ENCODE measurements at places on chromosomes 6 and 20.

GRCh38 chr20:10922941-10923340 is 249.1 kb upstream of the JAG1 start:
- DNase-seq = no peak

DNA sequence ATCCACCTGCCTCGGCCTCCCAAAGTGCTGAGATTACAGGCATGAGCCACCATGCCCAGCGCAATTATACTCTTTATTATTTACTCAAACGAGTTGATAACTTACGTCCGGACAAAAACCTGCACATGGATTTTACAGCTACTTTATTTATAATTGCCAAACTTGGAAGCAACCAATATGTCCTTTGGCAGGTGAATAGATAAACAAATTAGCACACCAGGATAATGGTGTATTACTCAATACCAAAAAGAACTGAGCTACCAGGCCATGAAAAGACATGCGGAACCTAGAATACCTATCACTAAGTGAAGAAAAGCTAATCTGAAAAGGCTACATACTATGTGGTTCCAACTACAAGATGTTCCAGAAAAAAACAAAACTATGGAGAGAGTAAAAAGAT is 168.1 kb downstream of the ASCC3 start:
- no peak for DNase-seq

DNA sequence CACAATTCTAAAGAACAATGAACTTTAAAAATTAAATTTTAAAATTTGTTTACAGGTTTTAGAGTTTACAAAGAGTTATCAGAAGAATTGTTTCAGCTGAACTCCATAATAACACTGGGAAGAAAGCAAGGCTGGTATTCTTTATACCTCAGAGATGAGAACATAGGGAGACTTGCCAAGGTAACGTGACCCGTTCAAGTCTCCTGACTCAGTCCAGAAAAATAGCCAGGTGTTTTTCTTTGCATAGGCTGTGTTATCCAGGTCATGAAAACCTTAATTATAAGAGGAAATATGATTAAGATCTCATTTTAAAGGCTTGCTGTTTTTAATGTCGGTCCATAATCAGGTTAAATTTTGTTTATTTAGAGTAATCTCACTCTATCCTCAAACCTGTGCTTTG is 8.5 kb upstream of the C6orf141 start:
- DNase-seq = no peak

- DNase-seq = no peak
Measured at GRCh38 chr20:59623583-59623982, 19.2 kb downstream of the PHACTR3 start.

GRCh38 chr6:157666729-157667128 is 156.3 kb upstream of the SNX9 start:
- no peak for DNase-seq

DNA sequence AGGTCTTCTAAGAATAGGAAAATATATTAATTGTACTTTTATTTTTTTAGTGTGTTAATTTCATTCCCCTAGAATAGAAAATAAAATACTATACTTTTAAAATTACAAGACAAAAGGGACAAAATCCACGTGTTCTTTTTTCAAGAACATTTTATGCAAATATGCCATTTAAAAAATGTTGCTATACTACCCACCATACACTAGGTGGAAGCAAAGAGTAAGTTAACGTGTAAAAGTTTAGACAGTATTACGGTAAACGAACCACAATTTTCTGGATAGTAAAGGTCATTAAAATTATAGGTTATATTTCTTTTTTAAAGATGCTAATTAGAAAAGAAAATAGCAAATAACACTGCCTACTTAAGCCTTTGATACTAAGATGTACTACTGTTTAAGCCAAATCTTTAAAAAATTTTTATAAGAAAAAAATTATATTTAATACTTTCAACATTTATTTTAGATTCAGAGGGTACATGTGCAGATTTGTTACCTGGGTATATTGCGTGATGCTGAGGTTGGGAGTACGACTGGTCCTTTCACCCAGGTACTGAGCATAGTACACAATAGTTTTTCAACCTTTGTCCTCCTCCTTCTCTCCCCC is 287.6 kb downstream of the PHF3 start:
- no peak for DNase-seq

- DNase-seq = no peak
Measured at GRCh38 chr20:10902174-10902573, 228.4 kb upstream of the JAG1 start.

GRCh38 chr6:125843593-125843992 is 52.8 kb downstream of the NCOA7 start:
- DNase-seq = no peak

DNA sequence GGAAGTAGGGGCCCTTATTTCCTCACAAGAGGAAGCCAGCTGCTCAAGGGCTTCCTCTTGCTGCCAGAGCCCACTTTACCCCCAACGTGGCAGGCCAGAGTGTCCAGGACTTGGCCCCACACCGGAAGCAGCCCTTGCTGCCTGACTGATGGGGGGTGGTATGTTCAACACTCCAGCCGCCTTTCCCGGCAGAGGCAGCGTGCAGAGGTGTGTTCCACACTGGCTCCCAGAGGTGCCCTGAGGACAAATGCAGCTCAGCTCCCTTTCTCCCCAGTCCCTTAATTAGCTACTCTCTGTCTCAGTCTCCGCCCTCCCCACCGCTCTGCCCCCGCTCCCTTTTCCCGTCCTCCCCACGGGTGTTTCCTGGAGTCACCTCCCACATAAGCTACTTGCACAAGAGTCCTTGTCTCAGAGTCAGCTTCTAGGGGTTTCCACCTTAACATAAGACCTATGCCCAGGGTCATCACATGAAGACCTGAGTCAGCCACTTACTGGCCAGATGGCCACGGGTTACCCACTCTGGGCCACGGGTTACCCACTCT is 61.7 kb upstream of the SHLD1 start:
- peak; percentile 26 for DNase-seq

DNA sequence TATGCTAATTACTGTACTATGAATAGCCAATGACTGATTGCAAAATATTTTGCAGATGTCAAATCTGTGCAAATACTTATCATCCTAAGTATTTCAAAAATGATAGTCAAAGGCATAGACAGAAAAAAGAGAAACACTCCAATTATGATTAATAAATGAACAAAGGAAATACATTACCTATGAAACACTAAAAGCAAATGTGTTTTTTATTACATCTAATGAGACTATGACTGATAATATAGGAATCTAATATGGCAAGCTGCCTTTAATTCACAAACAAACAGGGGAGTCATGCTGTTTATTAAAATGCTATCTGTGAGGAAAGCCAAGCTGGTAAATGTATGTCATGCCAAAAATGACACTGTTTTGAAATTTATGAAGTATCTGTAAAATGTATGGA is 713.2 kb upstream of the NRSN1 start:
- DNase-seq = no peak

DNA sequence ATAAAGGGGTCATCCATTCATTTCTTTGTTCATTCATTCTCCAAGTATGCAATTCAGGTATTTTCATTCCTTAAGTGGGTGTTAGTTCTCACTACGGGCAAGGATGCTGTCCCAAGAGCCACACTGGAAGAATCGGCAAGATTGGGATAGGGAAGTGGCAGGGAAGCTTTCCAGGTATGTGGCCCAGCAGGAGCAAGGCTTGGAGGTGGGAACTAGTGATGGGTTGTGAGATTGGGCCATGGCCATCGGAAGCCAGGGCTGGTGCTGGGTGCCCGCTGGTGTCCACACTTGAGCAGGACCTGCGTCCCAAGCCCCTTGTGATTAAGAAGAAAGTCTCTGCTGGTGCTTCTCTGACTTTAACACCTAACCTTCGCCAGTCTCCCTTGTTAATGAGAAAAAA is 15.1 kb downstream of the VSTM2L start:
- no peak for DNase-seq

DNA sequence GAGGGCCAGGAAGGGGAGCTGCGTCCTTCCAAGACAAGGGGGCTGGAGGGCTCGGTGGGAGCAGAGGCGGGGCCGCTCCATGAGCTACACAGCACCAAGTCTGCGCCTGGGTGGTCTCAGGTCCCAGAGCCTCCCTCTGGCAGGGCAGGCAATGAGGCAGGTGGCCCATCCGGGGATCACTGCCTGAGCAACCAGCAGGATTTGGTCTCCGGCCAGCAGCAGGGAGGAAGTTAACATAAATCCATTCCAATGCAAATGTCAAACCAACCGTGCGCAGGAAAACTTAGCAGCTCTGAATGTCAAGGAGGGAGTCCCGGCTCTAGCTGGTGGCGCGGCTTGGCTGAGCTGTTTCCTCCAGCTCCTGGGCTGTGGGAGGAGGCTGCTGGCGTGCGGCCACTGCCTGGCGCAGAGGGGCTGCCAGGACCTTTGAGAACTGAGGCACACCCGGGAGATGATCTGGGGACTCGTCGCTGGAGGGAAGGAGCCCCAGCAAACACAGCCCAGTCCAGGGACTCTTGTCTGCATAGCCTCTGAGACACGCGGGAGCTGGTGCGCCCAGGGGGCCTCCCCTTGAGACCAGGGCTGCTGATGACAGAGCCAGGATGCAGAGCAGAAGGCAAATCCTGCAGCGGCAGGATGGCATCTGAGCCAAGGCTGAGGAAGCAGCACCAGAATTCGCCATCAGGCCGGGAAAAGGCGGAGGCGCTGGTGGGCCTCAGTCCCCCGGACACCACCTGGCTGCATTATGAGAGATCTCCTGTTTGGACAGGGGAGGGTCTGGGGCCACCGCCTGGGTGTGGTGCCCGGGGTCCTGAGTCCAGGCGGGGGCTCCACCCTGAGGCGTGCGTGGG is 33.1 kb upstream of the CHRNA4 start:
- no peak for DNase-seq

DNA sequence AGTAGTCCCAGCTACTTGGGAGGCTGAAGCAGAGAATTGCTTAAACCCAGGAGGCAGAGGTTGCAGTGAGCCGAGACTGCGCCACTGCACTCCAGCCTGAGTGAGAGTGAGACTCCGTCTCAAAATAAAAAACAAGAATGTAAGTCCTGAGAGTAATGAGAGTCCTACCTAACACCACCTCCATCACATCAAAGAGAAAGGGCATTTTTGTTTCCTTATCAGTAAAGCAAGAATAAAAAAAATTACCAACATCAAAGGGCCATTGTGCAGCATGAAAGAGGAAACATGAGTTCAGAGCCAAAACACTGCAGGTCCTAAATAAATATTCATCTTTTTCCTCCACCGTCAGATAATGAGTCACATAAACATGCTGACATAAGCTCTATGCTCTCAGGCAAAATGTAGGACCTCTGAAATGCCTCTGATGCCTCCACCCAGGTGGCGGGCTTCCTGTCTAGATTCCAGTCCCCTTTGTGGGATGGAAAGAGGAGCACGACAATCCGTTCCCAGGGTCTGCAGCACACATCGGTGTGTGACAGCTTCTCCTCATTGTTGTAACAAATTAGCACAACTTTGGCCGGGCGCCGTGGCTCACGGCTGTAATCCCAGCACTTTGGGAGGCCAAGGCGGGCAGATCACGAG is 7.2 kb downstream of the ATP9A start:
- DNase-seq = no peak

DNA sequence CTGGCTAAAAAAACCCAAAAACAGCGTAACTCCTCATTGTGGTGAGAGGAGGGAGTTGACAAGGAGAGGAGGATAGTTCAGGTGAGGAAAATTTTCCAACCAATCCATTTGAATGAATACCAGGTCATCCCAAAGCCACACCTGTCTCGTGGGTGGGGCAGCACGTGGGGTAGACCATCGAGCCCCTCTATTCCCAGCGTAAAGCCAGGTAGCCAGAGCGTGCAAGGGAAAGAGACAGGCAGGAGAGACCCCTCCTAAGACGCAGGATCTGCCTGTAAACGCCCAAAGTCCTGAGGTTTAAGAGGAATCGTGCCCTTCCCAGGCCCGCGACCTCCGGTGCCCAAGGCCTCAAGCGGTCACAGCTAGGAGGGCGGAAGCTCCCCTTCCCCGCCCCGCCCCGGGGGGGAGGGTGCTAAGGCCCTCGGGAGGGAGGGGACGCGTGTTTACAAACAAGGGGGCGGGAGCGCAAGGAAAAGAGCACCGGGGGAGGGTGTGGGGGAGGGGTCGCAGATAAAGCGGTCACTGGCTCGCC is 712 bp downstream of the RXRB start:
- DNase-seq = peak; percentile 93

DNA sequence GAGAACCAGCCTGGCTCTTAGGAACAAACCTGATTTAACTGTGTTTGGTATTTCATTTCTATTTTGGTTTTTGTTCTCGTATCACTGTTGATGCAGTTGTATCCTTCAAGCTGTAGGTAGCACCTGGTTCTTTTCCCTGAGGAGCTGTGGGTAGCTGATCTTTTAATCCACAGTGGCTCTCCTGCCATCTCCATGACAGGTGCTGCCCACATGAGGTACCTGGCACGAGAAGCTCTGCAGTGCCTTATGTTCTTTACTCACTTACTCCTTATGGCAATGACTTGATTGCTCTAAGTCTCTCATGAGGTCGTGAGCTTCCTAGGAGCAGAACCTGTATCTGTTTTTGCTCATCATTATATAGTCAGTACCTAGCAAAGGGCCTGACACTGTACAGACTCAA is 74.3 kb upstream of the EMILIN3 start:
- no peak for DNase-seq

GRCh38 chr20:57596998-57597939 is 23.0 kb downstream of the ZBP1 start:
- peak; percentile 5 for DNase-seq

DNA sequence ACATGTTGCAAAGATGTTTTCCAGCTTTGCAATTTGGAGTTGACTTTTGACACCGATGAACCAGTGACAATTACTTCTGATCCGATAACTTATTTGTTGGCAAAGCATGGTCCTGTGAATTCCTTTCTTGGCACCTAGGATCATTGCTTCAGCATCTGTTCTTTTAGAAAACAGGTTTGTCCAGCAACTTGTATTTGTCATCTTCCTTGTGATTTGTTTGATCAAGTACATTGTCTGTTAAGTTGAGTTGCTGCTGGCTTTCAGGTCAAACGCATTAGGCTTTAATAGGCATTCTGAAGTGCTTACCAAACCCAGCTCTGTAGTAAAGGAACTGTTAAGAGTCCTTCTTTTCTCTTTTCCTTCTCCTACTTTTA is 192.4 kb upstream of the ZNF217 start:
- peak; percentile 60 for DNase-seq

- DNase-seq = no peak
Measured at GRCh38 chr20:62064770-62065673, 659 bp downstream of the TAF4 start.

DNA sequence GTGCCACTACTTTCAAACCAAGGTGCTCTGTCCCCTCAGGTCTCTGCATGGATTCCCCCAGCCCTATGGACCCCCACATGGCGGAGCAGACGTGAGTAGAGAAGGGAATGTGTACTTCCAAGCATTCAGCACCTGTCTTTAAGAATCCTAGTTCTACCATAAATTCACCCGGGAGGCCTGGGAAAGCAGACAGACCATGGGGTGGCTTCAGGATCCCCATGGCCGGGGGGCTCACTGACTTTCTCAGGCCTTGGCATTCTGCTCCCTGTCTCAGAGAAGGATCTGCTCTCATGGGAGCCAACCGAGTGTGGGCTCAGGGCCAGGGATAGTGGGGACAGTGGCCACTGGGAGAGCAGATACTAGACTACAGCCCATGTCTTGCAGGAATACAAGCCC is 2.3 kb downstream of the CDC25B start:
- DNase-seq = no peak
